Stimulated activated CD4-positive, alpha-beta T cell treated with anti-CD3 and anti-CD28 coated beads, Interleukin-15, amount 100 ng/mL, for 1 hour (primary cell): ENCODE measurements at places on chromosomes 7 and 10.

GRCh38 chr10:74871595-74872382 is 45.4 kb downstream of the KAT6B start:
- no peak for DNase-seq

- no peak for DNase-seq
These were observed 165.0 kb downstream of the SLIT1 start for GRCh38 chr10:97020452-97021400.

DNA sequence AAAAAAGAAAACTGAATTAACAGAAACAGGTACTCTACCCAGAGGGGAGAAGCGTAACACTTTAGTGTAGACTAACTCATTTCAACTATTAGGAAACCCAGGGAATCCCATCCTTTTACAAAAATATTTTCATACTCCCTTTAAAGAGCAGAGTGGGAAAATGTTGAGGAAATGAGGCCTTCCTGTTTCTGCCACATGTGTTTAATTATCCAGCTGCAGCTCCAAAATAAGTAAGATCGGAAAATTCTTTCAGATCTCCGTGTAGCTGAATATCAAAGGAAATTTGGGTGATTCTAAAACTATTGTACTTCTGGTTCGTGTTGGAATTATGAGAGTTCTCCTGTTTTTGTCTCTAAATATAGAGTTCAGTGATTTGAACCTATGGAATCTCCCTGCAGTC is 58.0 kb upstream of the CAV2 start:
- DNase-seq, result no peak

GRCh38 chr7:72219500-72219899 is 192.6 kb downstream of the CALN1 start:
- DNase-seq, result no peak

DNA sequence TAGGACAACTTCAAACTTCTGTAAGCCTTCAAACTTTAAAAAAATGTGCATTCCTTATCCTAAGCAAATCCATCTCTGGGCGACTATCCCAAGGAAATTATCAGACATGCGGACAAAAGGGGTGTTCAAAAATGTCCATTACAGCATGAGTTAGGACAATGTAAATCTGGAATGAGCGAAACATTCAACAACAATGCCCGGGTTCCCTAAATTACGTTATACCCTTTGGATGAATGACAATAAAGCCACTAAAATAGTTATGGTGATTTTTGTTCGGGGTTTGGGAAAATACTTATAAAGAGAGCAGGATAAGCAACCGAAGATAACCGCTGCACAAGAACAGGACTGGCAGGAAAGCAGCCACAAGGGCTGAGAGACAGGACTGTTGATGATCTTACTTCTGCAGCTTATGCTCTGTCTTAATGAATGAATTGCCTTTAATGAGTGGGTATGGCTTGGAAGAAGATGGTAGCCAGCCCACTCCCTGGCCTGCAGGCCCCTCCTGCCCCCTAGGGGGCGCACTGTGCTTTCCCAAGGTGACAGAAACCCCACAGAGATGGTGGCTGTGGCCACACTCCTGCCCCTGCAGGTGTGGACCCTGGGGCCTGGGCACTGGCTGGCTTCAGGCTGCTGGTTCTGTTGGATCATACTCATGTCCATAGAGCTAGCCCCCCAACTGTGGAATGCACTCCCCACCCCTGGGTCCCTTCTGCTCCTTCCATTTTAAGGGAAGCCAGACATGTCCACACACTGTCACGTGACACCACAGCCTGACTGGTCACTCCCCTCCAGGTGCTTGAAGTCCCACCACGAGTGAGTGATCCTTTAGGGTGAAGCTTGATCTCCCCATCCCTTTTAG is 45.0 kb downstream of the ZCCHC24 start:
- DNase-seq, result peak; percentile 29

GRCh38 chr10:96971324-96971723 is 139.2 kb downstream of the LCOR start:
- DNase-seq, result no peak

DNA sequence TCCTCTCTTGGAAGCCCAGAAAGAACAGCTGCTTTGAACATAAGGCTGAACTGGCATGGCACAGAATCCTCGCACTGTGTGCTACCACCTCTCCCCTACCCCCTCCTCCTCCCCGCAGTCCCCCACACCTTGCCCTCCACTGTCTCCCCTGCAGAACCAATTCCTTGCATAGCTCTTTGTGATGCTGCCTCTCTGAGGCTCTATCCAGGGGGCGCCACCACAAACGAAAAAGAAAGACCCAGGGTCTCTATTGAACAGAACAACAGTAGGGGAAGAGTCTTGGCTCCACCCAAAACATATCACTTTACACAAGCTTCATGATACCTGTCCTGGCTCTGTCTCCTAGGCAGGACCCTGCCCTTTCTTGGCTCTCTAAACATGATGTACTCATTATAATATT is 26.2 kb upstream of the EBLN1 start:
- DNase-seq, result no peak

GRCh38 chr10:112098682-112099081 is 84.9 kb downstream of the GPAM start:
- DNase-seq, result no peak

DNA sequence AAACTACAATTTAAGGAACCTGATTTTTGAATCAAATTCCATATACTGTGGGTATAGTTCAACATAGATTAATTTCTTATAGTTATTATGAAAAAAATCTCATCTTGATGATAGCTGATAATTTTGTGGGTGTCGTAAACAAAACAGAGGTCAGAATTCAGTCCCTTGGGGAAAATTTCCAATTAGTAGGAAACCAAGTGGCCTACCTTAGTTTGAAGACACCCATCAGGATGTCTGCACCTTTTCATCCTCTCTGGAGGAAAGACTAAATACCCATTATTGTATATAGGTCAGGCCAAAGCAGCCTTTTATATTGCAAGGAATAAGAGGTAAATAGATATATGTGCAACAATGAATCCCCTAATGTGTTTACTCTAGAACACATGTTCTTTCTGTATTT is 6.4 kb downstream of the IKZF1 start:
- DNase-seq, result no peak

DNA sequence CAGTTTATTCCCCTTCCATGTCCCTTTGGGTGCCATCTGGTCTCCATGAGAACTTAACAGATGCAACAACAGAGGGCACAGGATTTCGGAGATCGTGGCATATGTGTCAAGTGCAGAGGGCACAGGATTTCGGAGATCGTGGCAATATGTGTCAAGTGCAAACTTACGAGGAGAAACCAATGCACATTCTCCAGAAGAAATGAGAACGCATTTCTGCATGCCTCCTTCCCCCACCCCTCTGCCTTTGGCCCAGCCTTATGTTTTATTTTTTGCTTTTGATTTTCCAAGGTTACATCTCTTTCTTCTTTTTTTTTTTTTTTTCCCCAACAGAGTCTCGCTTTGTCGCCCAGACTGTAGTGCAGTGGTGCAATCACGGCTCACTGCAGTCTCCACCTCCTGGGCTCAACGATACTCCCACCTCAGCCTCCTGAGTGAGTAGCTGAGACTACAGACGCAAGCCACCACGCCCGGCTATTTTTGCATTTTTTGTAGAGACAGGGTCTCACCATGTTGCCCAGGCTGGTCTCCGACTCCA is 586 bp upstream of the ANKRD26 start:
- no peak for DNase-seq

DNA sequence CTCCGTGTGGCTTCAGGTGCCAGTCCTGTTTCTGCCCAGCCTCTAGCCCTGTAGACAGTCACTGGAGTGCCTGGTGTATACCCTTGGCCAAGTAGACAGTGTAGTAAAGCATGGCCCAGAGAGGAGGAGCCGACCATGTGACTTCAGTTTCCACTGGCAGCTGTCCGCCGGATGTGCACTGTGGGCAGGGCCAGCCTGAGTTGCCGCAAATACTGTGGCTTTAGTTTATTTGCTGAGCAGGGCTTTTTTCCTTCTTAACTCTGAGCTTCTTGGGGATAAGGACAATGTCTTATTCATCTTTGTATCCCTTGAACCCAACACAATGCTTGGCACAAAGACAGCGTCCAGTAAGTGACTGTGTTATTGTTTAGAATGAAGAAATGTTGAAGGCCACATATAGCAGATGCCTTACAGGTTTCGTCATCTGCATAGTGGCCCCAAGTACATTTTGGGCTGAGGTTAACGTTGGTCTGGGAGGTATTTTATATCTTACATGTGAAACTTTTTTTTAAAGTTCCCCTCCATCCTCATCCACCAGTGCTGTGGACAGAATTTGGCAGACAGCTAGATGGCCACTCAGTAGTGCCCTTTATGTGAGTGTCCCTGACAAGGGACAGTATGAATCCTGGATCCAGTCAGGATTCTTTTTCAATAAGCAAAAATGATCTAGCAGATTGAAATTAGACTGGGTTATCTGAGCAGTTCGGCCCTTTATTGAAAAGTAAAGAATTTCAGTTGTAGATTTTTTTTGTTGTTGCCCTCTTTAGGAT is 40.6 kb downstream of the CYP17A1 start:
- DNase-seq, result no peak

- DNase-seq, result no peak
These were observed 49.2 kb downstream of the PTTG1IP2 start for GRCh38 chr7:90518630-90519029.

GRCh38 chr7:40621592-40621998 is 486.8 kb downstream of the SUGCT start:
- no peak for DNase-seq

DNA sequence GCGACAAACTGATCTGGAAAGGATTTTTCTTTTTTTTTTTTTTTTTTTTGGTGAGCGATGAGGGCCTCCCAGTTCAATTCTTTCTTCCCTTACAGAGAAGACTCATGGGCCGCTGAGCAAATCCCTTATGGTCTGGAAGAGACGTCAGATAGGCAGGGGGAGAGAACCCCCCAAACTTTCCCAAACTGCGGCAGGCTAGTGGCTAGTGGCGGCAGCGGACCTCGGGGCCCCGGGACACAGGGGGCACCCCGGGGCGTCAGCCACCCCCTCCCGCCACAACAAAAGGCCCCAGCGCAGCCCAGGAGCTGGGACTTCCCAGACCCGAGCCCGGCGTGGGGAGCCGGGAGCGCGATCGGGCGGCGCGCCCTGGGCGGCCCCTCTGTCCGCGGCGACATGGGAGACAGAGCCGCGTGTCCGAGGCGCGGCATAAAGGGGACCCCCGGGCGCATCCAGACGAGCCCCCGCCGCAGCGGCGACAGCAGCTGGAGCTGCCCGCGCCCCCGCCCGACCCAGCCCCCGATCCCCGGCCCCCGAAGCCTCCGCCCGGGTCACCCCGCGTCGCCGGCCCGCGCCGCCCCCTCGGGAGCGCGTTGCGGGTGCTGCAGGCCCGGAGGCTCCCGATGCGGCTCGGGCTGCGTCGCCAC is 755 bp downstream of the FAM171A1 start:
- DNase-seq, result peak; percentile 9

DNA sequence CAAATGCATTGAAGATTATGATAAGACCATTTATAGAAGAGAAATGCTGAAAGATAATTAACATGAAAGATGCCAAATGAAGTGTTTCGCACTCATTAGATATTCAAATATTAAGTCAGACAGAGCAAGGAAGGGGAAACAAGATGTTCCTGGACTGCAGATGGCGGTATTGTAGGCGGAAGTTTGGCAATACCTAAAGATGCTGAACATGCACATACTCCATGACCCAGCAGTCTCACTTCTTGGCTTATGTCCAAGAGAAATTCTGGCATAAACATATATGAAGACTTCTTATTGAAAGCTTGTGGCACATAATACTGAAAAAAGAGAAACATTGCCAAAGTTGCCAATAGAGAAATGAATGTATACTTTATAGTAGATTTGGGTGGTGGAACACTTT is 325.4 kb upstream of the SEMA3C start:
- no peak for DNase-seq

- DNase-seq, result no peak
These were observed 55.5 kb downstream of the KLF6 start for GRCh38 chr10:3729397-3729976.

GRCh38 chr7:94188350-94188749 is 184.2 kb upstream of the BET1 start:
- DNase-seq, result no peak

DNA sequence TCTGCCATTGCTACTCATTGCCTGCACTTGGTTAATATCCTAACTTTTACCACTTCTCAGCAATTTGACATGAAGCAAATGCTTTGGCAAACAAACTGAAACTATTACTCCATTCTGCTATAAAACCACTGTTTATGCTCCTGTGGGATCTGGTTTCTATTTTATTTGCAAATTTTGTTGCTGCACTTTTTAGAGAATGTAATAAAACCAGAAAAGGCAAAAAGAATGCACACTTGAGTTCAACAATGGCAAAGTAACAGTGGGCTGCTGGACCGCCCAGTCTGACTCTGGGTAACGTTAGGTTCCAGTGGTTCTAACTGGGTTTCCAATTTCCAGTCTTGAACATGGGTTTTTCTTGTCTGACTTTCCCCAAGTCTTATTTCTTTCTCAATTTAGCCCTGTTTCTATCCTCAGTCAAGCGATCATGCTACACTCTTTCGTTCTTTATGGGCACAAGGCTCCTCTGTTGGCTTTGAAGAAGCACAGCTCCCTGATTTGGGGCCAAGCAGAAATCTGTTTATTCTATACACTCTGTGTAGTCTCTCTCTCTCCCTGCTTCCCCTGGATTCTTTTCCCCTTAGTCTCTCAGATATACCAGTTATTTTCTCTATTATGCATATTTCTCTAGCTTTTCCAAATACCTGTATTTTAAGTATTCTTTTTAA is 129.2 kb upstream of the FAM3C start:
- DNase-seq, result no peak

DNA sequence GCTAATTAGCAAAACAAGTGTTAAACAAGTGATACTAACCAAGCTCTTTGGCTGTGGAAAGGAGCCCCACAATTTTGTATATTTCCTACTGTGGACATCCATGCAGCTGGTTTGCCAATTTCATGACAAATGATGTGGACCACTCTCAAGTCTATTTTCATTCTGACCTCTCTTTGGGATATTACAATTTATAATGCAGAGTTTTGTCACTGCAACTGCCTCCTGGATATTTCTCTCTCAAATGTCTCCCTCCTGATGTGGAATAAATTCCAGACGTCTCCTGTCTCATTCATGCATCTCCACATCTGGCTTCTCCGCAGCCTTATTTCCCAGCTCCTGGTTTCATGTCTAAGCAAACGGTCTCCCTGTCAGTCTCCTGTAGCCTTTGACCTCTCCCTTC is 80.6 kb upstream of the RHEB start:
- DNase-seq, result no peak

GRCh38 chr7:46784732-46785131 is 797.2 kb downstream of the TNS3 start:
- no peak for DNase-seq

DNA sequence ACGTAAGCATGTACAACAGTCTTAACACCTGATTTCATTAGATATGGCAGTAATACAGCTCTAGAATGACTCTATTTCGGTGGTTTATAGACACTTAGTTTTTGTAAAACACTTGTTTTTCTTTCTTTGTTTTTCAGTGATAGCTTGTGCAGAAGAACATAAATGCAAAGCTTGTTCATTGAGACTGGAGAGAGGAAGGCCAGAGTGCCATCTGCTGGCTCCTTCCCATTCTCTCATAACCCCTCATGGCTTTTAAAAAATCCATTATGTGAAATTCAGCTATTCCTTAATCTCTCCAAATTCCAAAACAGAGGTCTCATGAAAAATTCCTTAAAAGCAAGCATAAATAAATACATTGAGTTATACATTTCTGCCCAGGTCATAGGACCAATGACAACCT is 76.3 kb downstream of the CACNB2 start:
- DNase-seq, result no peak

GRCh38 chr10:25839683-25840082 is 94.3 kb upstream of the MYO3A start:
- DNase-seq, result no peak

GRCh38 chr10:13445656-13446400 is 83.0 kb downstream of the BEND7 start:
- DNase-seq, result no peak

GRCh38 chr7:138092486-138093028 is 16.3 kb downstream of the AKR1D1 start:
- no peak for DNase-seq
